ENCODE measurements at places on chromosomes 5 and 9.

GRCh38 chr9:114114364-114114763 lies 15.3 kb upstream of the KIF12 start:
- DNase-seq: peak; percentile 29

- peak; percentile 28 for DNase-seq
Measured at GRCh38 chr9:37200433-37201005, 80.1 kb downstream of the ZCCHC7 start.

GRCh38 chr5:89998519-89999305 lies 410.8 kb downstream of the CETN3 start:
- DNase-seq: no peak

GRCh38 chr5:1886846-1887587 lies 4.3 kb upstream of the IRX4 start:
- no peak for DNase-seq

DNA sequence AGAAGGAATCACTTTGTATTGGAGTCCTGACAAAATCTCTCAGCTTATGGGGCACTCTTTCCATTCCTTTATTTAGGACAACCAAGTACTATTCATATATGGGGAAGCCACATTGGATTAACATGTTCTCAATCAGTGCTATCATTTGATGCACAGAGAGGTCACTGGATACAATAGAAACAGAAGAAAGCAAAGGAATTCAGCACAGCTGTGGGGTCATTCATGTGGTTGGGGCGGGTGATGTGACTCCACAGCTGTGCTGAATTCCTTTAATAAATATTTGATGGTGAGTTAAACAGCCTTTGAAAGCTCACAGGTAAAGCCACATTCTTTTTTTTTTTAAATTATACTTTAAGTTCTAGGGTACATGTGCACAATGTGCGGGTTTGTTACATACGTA lies 854 bp upstream of the TEX48 start:
- DNase-seq: no peak

DNA sequence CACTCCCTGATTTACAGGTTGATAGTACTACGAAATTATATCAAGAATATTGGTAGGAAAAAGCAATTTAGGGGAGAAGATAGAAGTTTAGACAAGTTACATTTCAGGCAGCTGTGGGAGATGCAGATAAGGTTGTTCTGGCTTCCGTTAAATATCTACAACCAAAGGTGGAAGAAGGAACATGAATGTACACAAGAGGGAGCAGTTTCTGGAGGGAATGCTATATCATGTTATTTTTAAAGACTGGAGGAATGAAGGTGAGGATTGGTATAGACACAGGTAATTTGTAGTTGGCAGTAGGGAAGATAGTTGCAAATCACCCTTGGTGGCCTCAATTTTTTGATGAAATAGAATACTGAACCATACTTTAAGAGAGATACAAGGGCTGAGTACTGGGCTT lies 187.3 kb upstream of the NMUR2 start:
- no peak for DNase-seq

GRCh38 chr5:3694819-3695218 lies 99.2 kb downstream of the IRX1 start:
- DNase-seq: no peak

DNA sequence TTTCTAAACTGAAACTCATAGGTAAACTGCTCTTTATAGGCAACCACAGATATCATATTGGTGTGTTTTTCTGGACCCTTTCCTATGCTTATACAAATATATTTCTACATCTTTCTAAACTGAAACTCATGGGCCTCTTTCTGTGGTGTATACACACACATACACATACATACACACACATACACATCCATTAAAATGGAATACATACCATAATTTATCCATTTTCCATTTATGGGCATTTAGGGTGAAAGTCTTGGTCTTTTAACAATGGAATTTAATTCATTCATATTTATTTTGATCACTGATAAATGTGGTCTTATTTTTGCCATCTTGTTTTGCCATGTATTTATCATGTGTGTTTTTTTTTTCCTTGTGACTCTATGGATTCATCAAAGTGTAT lies 44.1 kb downstream of the SLC22A5 start:
- DNase-seq: no peak

DNA sequence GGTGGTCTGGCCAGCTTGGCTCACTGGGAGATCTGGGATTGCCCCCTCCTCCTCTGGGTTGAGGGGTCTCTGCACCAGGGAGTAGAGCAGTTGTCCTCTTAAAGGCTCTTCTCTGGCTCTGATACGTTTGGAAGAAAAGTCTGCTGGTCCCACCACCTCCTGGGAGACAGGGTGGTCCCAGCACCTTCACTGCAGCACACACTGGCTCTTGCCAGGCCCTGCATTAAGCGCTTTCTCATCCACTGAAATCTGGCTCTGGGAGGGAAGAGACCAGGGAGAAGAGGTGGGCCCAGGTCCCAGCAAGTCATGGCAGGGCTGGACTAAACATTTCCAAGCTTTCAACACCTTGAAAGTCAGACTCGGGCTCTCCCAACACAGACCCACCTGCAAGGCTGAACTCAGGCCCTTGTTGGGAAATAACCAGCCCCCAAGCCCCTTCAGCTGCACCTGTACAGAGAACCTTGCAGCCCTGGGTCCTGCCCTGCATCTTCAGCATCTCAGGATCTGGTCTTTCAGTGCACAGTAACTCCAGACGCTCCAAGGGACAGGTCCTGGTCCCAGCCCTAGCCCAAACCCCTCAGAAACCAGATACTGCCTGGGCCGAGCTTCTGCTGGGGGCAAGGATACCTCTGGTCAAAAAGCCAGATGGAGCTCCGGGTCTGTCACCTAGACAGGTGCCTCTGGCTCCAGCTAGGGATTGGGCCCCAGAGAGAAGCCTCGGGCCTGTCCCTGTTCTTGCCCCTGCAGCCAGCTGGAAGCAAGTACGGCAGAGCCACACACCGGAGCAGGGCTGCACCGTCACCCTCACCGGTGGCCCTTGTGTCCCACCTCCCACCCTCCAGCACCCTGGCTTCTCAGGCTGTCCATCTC lies 134.5 kb downstream of the DAB2IP start:
- no peak for DNase-seq

GRCh38 chr9:82745919-82746318 lies 317.0 kb downstream of the RASEF start:
- DNase-seq: no peak

DNA sequence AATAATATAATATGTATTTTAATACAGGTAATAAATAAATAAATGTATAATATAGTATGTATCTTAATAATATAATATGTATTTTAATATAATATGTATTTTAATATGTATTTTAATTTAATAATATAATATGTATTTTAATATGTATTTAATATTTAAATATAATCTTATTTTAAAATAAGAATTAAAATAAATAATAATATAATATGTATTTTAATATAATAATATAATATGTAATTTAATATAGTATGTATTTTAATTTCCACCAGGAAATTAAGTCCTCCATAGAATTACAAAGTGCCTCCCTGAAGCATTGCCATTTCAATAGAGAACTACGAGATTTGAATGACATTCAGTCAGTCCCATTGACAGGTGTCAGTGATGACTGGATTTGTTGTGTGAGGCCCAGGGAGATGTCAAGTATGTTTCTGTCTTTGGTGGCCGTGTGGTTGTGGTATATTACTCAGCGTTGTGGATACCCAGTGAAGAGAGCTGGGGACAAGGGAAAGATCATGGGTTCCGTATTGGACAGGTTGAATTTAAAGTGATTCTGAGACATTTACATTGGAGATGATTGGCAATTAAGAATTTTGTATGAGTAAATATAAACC lies 14.2 kb upstream of the C5orf46 start:
- no peak for DNase-seq

DNA sequence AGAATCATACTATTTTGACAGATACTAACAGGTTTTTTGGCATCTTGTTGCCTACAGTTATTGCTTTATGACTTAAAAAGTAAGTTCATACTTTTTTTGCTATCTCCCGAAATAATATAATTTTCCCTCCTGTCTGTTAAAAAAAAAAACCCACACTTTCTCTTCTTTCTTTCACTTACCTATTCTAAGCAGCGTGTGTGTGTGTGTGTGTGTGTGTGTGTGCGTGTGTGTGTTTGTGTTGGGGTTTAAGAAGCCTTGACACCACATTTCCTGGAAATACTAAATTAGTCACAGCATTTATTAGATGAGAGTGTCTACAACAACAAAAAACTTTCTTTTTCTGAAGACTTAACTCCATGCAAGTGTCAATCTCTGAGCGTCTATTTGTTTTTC lies 12.4 kb downstream of the TNFAIP8 start:
- no peak for DNase-seq

GRCh38 chr5:171484460-171484899 lies 65.0 kb downstream of the FGF18 start:
- DNase-seq: no peak

- peak; percentile 47 for DNase-seq
Measured at GRCh38 chr5:56900858-56901578, 8.4 kb upstream of the SETD9 start.

DNA sequence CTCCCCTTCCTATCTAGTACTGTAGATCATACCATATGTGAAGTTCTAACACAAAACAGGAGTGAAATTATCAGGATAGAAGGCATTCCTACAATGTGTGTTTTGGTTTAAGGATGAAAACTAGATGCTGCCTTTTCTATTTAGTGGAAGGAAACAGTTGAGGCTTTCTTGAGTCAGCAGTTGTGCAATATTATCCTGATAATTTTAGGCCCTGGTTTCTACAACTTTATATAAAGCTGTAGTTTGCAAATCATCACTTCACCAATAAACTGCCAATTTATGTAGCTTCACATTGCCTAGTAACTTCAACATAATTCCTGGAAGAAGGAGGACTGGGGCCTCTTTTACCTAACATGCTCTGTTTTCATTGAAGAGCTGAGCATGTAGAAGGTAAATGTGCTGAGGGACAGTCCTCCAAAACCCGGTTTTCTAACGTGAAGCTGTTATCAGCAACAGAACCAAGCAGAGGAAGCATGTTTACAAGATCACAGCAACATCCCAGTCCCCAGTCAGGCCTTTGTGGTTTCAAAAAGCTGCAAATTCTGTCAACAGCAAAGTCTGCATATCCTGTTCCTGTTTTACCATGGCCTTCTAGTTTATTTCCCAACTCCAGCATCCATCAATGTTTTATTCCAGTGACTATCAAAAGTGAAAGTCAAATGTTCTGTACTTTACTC lies 513.4 kb upstream of the MEF2C start:
- no peak for DNase-seq

GRCh38 chr9:136787690-136788400 lies 3.3 kb upstream of the TMEM141 start:
- DNase-seq: peak; percentile 10

- no peak for DNase-seq
Measured at GRCh38 chr9:81649475-81650240, 39.7 kb downstream of the TLE1 start.

- peak; percentile 66 for DNase-seq
Measured at GRCh38 chr5:78647838-78648358, 674 bp downstream of the LHFPL2 start.

DNA sequence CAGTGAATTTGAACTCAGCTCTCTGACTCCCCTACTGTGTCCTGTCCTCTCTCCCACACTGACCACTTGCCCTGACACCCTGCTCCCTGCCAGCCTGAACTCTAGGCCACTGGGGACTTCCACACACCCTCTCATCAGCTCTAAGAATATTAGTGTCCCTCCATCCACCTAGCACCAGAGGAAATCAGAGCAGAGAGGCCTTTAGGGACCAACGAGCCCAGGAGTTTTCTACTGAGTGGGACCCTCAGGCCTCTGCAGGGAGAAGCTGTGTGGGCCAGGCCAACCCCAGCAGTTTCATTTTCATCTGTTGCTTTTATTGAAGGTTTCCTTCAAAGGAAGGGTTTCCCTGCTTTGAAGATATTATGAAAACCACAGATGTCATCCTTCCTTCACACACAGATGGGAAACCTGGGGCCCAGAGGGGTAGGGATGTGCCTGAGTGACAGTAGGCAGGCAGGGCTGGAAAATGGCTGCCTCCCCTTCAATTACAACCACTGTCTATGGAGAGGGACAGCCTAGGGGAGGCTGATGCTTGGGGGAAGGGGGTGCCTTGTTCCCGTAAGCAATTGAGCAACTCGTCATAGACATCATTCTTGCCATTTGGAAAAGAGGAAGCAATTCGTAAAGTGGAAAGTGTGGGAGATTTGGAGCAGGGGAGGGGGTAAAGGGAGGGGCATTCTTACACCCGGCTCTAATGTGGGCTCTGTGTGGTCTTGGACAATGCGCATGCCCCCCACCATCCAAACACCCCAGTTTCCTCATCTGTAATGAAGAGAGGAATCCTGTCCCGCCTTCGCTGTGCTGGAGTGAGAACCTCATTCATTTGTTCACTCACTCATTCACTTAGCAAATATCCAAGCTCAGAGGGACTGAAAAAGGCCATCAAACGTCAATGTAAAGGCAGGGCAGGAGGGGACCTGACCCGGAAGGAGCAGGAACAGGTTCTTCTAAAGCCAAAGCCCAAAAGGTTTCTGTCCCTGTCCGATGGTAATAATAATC lies 3.9 kb downstream of the GLIPR2 start:
- no peak for DNase-seq

GRCh38 chr5:44412286-44412685 lies 23.1 kb upstream of the FGF10 start:
- DNase-seq: no peak

GRCh38 chr5:136208916-136209315 lies 16.0 kb upstream of the SMIM32 start:
- no peak for DNase-seq

DNA sequence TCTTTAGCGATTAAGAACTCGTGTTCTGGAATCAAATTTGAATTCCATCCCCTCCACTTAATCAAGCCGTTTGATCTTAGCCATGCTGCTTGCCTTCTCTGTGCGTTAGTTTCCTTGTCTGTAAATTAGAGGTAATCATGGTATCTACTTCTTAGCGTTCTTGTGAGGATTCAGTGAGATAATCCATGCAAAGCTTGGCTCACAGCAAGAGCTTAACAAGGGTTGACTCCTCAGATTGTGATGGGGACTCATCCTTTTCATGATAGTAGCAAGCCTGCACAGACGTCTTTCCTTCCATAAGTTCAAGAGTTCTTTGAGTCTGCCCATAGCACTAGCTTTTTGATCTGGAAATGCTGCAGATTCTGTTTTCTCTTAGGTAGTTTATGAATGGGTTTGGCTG lies 72.8 kb downstream of the TRIO start:
- DNase-seq: no peak

DNA sequence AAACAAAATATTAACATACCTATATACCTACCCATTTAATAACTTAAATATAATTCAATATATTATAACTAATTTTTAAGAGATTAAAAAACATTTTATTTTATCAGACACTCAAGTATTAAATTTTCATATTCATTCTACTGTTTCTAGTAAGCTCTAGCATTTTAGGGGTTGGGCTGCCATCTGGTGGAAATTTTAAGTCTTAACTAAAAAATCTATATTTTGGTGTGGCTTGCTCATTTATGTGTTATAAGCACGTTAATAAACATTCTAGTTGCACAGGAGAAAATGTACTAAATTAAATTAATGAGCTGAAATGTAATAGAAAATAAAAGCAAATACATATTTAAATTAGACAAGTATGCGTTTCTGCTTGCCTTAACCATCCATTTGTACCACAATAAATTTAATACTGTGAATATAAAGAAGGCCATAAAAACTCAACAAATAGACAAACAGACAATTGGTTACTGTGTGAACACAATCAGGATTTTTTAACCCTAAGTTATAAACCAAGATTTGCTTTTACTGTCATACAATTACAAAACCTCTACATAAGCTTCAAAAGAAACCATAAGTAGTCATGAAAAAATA lies 1728.3 kb upstream of the CDH9 start:
- DNase-seq: peak; percentile 60
